ENCODE measurements at places on chromosomes 2 and 18.

- DNase-seq = no peak
These were observed 149.2 kb downstream of the TWIST2 start for GRCh38 chr2:238997137-238997390.

DNA sequence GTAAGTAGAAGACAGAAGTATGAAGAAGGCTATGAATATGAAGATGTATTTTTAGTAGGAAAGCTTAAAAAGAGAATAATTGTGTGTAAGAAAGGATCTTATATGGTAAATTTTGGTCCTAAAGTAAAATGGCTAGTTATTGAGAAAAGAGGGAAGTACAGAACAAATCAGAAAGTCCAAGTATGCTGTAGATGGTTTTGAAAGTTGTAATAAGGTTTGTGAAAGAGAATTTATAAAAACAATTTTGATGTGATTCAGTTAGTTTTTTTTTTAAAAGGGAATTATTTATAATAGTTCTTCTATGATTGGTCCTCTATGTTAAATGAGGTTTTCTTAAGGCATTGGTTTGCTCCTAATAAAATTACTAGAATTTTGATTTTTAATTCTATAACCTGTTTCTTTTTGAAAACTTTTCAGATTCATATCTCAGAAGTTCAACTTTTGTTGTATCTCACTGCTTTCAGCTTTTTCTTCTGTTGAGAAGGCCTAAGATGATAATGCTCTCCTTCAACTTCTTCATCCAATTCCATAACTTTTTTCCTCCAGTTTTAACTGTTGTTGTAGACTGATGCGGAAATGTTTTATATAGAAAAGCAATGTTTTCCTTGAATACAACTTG, 322.7 kb downstream of the NOL4 start:
- no peak for DNase-seq

- DNase-seq = no peak
These were observed 228.0 kb upstream of the MEX3C start for GRCh38 chr18:51425475-51425874.

GRCh38 chr18:79245517-79246001, 150.2 kb upstream of the NFATC1 start:
- no peak for DNase-seq

- no peak for DNase-seq
These were observed 132.7 kb upstream of the MEX3C start for GRCh38 chr18:51330148-51330547.
